ENCODE measurements at places on chromosomes 2 and 18.

DNA sequence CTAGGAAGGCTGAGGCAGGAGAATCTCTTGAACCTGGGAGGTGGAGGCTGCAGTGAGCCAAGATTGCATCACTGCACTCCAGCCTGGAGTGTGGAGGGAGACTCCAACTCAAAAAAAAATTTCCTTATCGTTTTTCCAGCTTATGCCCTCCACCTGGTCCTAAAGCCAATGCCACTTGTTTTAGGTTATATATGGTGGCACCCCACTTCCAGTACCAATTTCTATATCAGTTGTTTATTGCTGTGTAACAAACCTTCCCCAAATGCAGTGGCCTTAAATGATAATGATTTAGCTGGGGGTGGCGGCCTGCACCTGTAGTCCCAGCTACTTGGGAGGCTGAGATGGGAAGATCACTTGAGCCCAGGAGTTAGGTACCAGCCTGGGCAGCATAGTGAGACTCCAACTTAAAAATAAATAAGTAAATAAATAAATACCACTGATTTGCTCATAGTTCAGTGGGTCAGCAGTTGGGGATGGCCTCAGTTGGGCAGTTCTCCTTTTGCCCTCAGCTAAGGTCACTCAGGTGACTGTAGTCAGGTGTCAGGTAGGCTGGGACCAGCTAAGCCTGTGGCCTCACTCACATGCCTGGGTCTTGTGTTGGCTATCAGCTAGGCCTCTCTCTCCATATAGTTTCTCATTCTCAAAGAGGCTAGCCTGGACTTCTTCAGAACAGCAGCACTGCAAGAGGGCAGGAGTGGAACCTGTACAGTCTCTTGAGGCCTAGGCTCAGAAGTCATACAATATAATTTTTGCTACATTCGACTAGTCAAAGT is 113.7 kb upstream of the GATA6 start:
- no peak for DNase-seq

DNA sequence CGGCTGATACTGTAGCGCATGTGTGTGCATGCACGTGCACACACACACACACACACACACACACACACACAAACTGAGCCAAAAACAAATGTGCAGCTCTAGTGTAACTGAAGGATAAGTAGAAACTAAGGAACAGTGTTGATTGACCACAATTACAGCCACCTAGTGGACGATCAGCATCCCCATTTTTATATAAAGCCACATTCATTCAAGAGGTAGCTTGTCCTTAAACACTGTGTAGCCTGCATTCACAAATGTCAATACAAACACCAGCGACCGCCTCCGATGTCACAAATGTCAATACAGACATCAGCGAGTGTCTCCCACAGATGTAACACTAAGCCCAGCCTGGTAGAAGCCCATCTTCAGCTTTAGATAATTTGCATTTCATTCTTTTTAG is 167.4 kb downstream of the PTGR3 start:
- DNase-seq = peak; percentile 2

GRCh38 chr2:109214651-109215371 is 85.8 kb downstream of the SH3RF3 start:
- DNase-seq = no peak

DNA sequence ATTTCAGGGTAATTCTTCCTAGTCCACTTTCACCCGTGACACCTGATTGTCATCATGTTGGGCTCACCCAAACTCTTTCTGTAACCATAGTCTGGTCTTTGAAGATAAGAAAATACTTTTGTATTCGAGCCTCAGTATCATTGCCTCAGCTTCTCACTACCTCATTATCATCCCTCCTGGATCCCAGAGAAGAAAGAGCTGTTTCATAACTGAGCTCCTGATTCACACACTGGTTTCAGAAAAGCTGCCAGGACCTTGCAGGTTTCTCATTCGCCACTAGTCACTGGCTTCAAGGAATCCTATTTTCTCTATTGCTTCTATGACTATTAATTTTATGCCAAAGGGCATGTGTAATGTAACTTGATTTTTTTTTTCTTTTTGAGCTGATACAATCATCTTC is 2.9 kb upstream of the CRIM1 start:
- peak; percentile 28 for DNase-seq

DNA sequence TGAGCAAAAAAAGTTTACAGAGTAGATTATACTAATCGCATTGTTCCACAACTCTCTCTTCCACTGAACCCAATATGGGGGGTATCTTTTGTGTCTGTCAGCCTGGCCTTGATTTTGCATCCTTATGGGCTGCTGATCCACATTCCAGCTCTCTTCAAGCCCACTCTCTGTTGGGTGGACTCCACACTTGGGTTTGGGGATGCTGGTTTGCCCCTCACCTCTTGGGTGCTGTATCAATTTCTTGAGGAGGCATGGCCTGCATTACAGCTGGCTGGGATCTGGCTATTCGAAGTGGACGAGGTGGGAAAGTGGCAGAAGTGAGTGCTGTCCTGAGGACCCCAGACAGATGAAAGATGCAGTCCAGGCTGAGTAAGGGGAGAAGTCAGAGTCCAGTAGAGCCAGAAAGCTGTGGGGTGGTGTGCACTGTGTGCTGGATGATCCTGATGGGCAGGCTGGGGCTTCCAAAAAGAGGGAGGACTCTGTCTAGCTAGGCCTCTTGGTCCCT is 141.4 kb downstream of the CAPN13 start:
- no peak for DNase-seq

- DNase-seq = no peak
Measured at GRCh38 chr2:95386031-95386430, 16.5 kb upstream of the FAHD2A start.

DNA sequence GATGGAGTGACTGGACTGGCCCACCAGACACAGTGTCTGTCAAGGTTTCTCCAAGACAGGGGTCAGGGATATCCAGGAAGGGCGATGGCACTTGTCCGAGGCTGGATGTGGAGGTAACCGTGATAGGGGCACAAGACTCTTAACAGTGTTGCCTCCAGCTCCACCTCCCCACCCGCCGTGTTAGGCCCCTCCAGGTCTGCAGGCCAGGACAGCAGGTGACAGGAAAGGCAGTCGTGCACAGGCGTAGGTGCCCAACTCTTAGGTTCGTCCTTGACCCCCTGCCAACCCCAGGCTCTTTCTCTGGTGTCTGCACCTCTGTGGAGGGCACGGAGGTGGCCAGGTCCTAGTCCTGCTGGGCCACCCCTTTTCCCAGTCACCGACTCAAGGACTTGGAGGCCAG is 10.1 kb downstream of the ITM2C start:
- DNase-seq = no peak

DNA sequence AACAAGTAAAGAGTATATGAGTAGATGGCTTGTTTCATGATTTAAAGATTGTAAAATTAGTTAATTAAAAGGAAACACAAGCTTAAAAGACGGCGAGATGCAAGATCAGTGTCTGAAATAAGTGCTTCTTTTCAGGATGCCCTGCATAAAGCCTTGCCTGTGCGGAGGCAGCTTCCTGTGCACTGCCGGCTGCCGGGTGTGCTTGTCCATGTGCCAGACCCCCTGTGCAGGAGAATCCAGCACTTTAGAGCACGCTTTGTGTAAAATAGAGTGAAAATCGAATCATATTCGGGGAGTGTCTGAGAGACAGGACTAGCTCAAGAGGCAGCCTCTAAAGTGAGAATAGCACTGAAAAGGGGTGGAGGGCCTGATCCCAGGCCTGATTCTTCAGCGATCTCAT is 154.7 kb downstream of the CHST9 start:
- no peak for DNase-seq

- peak; percentile 56 for DNase-seq
Measured at GRCh38 chr2:166373951-166374350, 1.8 kb downstream of the SCN9A start.

GRCh38 chr2:25838152-25838756 is 40.0 kb downstream of the ASXL2 start:
- DNase-seq = no peak

GRCh38 chr18:58315739-58316215 is 271.8 kb downstream of the NEDD4L start:
- no peak for DNase-seq

GRCh38 chr2:218438596-218438995 is 19.7 kb downstream of the VIL1 start:
- DNase-seq = no peak

- no peak for DNase-seq
Measured at GRCh38 chr2:163604941-163605555, 130.8 kb downstream of the FIGN start.

GRCh38 chr18:25262920-25263319 is 89.0 kb downstream of the ZNF521 start:
- no peak for DNase-seq

GRCh38 chr18:33749834-33750233 is 171.8 kb downstream of the ASXL3 start:
- no peak for DNase-seq

GRCh38 chr18:76307293-76307690 is 187.8 kb downstream of the ZNF516 start:
- DNase-seq = no peak

DNA sequence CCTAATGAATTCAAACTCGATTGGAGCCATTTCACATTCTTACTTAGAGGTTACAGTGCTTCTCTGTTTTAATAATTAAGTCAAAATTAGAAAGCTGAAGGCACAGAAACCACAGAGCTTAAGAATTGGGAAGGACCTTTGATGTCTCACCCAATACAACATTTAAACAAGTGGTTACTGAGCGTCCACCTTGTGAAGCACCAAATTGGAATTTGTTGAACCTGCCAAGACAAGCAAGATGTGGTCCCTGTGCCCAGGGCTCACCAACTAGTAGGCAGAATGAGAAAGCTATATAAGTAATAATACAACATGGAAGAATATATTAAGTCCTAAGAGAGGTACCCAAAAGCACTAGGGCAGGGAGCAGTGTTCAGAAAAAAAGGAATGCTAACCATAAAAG is 64.5 kb upstream of the NPAS2 start:
- DNase-seq = no peak

DNA sequence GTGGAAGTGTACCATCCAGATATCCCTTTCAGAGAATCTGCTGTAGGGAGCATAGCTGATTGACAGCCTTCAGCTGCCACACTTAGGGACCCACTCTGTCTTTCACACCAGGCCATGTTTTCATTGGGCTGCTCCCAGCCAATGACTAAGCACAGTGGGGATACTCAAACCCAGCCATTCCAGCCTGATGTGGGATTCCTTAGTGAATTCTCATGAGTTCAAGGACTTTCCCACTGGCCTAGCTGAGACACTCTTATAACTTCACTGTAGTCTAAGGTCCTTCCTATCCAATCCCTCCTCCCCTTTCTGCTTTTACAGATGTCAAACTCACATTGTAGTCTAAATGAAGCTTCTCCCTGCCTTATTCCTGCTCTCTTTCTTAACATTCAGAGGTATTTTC is 201.2 kb downstream of the PIK3C3 start:
- no peak for DNase-seq

DNA sequence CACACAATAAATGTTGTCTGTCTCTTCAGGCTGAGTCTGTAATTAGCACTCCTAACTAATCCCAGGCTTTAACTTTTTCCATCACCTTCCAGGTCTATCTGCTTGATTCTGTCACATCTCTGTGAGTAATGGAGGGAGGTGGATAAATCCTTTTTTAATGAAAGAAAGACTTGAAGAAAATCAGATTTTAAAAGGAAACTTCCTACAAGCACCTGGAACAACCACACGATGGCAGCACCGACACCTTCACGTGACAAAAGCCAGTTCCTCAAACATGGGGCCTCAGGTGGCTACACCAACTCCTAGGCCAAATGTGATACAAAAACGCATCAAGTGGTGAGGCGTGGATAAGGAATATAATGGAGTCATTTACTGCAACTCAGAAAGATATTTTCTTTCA is 41.8 kb downstream of the TGFBRAP1 start:
- DNase-seq = peak; percentile 82

DNA sequence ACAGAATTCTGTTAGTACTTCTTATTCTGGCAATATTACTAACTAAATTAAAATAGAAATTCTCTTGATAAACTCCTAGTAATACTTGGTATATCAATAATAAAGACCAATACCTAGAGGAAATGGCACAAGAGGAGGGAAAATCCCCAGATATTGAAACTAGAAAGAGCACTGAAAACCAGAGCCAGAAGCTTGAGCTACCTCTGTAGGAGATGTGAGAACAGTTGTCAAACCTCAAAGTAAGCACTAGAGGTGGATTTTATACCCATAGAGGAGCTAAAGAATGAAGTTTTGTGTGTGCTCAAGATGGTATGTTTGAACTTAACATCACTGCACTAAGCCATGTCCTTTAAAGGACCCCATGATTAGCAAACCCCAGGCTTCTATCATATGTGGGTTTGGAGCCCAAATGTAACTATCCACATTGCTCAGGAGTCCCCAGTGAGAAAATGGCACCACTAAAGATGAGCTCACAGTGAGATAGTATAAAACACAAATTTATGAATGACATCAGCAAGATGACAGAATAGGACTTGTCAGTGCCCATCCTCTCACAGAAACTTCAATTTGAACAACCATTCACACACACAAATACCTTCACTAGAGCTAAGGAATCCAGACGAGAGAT is 122.1 kb downstream of the PKP4 start:
- no peak for DNase-seq

- DNase-seq = peak; percentile 64
Measured at GRCh38 chr2:177171418-177171865, 41.2 kb upstream of the HNRNPA3 start.

- no peak for DNase-seq
Measured at GRCh38 chr2:36589230-36589630, 8.7 kb downstream of the FEZ2 start.

GRCh38 chr2:198788676-198789075 is 669.1 kb downstream of the SATB2 start:
- no peak for DNase-seq

DNA sequence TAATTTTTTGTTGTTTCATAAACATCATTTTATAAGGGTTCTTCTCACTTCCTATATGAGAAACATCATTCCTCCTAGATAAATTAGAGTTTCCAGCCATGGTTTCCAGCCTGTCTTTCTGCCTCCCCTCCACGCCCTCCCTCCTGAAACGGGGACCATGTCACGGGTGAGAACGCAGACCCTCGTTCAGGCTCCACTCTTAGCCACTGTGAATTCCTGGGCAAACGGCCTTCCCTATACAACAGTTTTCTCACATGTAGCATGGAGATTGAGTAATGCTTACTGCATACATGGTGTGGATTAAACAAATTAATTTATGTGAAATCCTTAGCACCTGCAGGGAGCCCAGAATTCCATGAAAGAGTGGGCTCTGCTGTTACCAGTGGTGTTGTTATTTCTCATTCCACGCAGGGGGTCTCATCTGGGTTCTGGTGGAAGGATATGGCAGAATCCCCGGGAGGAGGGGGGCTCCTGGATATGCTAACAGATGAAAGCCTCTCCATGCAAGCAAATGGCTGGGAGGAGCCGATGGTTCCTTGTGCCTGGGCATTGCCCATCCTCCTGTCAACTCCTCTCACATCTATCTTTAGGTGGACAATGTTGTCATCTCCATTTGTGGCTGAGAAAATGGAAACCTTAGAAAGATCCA is 54.0 kb upstream of the TWIST2 start:
- DNase-seq = no peak

- no peak for DNase-seq
Measured at GRCh38 chr18:6357668-6358067, 57.0 kb downstream of the L3MBTL4 start.

Data from common myeloid progenitor, CD34-positive (primary cell).